ENCODE measurements at places on chromosomes 13 and 19.

DNA sequence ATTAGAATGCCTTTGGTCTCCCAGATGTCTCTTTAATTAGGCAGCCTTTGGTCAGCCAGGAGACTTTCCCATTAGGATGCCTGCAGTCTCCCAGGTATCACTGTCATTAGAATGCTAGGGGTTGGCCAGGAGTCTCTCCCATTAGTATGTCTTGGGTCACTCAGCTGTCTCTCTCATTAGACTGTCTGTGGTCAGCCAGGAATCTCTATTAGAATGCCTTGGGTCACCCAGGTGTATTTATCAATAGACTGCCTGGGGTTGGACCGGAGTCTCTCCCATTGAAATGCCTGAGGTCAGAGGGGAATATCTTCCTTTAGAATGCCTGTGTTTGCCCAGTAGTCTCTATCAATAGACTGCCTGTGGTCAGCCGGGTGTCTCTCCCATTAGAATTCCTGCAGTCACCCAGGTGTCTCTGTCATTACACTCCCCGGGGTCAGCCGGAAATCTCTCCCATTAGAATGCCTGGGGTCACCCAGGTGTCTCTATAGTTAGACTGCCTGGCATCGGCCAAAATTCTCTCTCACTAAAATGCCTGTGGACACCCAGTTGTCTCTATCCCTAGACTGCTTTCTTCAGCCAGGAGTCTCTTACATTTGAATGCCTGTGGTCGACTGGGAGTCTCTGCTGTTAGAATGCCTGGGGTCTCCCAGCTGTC is 1460.3 kb downstream of the UQCRFS1 start:
- no peak for DNase-seq

- peak; percentile 52 for DNase-seq
Observed at GRCh38 chr19:47032171-47032811, 12.7 kb downstream of the NPAS1 start.

DNA sequence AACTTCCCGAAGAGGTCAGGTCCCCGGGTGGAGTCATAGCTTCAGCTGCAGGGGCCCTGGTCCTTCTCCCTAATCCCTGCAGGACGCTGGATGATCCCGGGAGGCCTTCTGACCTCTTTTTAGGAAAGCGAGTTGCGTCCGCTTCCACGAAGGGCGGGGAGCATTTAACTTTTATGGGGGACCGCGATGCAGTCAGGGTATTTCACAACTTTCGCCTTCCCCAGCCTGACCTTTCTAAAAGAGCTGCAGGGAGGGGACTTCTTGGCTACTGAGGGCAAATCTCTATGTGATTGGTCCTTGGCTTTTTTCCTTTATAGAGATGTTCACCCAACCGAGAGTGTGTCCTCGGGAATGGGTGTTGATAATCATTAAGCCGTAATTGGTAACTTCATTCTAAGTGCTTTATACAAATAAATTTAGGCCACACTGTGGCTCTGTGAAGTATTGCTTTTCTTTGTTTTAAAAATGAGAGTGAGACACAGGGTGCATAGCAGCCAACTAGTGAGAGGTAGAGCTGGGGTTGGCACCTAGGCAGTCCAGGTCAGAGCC is 778 bp downstream of the ZNF230 start:
- no peak for DNase-seq

- no peak for DNase-seq
Observed at GRCh38 chr19:1768248-1768647, 14.9 kb downstream of the ONECUT3 start.

- DNase-seq: no peak
Observed at GRCh38 chr13:90498816-90499215, 848.7 kb upstream of the MIR17HG start.

DNA sequence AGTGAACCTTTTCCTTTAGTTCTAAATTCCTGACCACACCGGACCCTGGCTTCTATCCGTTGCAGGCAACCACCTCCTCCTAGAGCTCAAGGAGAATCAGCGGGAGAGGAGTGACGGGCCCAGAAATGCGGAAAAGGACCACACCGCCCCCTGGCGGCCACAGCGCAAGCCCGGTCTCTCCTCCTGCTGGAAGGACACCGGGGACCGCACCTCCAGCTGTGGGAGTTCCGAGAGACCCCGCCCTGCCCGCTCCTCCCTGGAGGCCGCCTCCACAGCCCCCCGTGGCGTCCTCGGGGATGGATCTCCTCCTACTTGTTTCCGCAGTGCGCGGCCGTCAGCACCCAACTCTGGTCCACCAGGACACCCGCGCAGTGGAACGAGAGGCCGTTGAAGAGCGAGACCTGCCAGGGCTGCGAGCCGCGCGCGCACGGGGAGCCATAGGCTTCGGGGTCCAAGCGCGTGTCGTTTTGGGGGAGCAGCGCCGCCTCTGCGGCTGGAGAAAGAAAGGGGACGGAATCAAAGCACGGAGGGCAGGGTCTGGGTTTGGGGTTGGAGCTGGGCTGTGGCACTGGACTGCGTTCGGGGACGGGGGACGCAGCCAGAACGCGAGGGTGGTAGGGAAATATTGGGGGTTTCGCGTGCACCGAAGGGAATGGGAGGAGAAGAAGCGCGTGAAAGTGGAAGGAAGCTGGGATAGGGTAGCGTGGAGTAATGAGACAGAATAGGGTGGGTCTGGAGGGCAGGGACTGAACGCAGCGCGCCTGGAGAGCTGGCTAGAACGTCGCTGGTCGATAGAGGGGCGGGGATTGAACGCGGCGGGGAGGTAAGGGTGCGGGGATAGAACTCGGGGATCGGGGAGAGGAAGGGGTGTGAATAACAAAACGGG is 2.5 kb downstream of the KLK10 start:
- DNase-seq: no peak

DNA sequence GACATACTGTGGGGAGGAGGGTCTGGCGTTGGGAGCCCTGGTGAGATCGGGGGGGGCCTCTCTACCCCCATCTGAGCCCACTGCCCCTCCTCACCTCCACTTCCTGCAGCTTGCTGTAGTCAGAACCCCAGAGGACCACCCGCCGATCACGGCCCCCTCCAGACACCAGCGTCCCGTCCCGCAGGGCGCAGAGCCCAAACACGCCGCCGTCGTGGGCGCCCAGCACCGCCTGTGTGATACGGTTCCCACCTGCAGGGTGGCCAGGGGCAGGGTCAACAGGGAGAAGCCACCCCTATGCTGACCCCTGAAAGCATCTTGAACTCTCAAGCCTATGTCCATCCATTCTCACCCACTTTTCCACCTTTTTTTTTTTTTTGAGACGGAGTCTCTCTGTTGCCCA is 17.8 kb downstream of the EML2 start:
- DNase-seq: no peak

- no peak for DNase-seq
Observed at GRCh38 chr19:51365965-51366388, at the start of gene ETFB. Gene ETFB, minus strand, starts transcription at chr19:51366388. Its CDS starts 62 bp downstream, at chr19:51366326.

- DNase-seq: no peak
Observed at GRCh38 chr19:44435441-44435840, 12.8 kb downstream of the ZNF229 start.

- no peak for DNase-seq
Observed at GRCh38 chr19:30066781-30067759, 125.0 kb downstream of the URI1 start.

DNA sequence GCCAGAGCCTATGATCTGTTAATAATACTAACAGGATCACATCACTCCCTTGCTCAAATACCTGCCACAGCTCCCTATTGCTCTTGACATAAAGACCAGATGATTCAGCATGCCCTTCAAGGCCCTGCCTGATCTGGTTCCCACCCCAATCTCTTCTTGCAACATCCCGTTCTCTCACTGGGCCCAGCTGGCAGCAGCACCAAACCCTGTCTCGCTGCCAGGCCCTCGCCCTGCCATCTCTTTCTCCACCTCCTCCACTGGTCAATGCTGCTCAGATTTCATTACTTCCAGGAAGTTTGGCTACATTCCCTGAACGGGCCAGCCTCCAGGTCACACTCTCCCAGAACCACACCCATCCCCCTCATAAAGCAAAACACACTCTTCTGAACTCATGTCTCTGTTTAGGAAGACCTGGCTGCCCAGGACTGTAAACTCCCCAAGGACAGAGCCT is 8.6 kb upstream of the BCAT2 start:
- DNase-seq: no peak

GRCh38 chr13:51976890-51977289 is 34.4 kb downstream of the ATP7B start:
- no peak for DNase-seq

GRCh38 chr19:12782174-12782423 is 6.7 kb upstream of the HOOK2 start:
- DNase-seq: no peak

- no peak for DNase-seq
Observed at GRCh38 chr13:101570410-101570809, 117.9 kb downstream of the ITGBL1 start.
